Activated T-helper 1 cell treated with anti-CD3 and anti-CD28 coated beads, Interleukin-12 subunit alpha, Interleukin-12 subunit beta, Interleukin-2, Interleukin-4 antibody, amounts not matched to agents 30 ng/mL and 10 ng/mL and 1 ng/mL, durations not matched to agents 14 hours and 24 hours and 36 hours (primary cell): ENCODE measurements at places on chromosomes 1 and 21. TPM values are rescaled to one million over a fixed set of nuclear protein-coding genes. Genes with fewer than 3 reads are reported as not detected.

- no peak for DNase-seq
- H3K36me3 ChIP-seq = peaks cover 7% of the 10 kb centered on the region
- no peaks in the 10 kb centered on the region for H3K27me3 ChIP-seq
- H3K4me3 ChIP-seq = no peak overlapping the region
- no peak overlapping the region for H3K27ac ChIP-seq
These were observed 23.7 kb downstream of the JAK1 start for GRCh38 chr1:64942675-64943074.

DNA sequence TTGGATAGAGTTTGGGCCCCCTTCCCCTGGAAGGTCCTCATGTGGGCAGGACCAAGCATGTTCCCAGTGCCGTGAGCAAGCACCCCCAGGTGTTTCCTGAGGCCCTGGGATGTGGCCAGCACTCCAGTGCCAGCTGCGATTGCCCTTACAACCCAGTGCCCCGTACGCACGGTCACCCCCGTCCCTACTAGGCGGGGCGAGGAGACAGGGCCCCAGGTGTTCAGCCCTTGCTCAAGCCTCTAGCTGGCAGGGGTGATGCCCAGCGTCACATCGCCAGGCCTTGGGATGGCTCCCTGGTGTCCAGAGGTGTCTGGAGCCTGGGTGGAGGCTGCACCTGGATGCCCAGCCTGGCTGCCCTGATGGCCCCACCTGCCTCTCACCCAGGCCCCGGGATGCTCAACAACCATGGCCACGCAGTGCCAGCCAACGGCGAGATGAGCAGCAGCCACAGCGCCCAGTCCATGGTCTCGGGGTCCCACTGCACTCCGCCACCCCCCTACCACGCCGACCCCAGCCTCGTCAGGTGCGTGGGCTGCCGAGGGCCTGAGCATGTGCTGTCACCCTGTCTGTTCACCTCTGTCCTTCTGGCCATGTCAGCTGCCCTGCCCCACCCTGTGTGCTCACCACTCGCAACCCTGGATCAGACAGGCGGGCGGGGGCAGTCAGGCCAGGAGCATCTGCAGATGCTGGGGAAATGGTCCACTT is 21.6 kb upstream of the CCDC27 start:
- H3K36me3 ChIP-seq = peaks cover under 1% of the 10 kb centered on the region
- H3K4me3 ChIP-seq = no peak overlapping the region
- DNase-seq = no peak
- no peaks in the 10 kb centered on the region for H3K4me1 ChIP-seq
- no peak overlapping the region for H3K27ac ChIP-seq

DNA sequence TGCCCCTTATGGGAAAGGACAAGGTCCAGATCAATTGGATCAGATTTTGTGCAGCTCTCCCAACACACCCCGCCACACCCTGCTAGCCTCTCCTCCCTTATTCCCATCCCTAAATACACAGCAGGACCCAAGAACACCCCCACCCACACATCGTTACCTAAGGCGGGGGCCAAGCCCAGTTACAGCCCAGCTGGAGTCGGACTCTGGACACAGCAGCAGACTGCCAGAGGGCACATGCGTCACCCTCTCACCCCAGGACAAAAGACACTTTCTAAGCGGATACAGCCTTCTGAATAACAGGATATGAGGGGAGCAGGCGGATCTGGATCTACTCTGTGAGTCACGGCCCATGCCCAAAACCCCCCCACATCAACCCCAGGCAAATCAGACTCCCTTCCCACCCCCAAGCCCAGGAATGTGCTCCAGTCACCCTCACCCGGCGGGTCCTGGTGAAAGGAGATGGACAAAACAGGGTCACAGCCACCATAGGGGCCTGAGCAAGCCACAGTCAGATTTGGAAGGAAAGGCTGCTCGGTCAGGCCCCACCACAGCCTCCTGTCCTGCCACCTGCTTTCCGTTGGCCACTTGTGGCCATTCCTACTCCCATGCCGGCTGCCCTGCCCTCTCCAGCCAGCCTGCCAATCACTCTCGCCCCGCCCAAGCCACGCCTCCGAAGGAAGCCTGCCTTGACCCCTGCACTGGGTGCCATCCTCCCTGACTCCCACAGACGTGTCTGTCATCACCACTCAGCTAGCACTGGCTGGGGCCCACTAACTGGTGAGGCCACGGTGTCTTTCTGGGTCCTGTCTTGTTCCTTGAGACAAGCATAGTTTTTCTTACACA is 4.0 kb downstream of the S100A16 start:
- no peak for DNase-seq
- H3K27me3 ChIP-seq = peaks cover 2% of the 10 kb centered on the region
- no peak overlapping the region for H3K27ac ChIP-seq
- no peak overlapping the region for H3K4me3 ChIP-seq

DNA sequence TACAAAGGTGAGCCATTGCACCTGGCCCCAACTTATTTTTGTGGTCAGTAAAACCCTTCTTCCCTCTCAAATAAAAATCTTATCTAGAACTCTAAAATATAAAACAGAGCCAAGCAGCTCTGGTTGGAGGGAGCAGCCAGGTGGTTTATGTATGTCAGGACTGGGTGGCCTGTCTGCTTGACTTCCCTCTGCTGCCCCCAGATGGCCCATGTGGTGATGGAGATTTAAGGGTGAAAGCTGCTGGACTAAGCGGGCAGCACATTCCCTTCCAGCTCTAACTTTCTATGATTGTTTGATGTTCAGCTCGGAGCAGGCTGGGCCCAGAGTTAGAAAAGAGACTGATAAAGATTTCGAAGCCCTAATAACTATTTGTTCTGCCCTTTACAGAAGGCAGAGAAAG is 11.9 kb upstream of the PAQR6 start:
- no peak overlapping the region for H3K4me3 ChIP-seq
- H3K4me1 ChIP-seq = peaks cover 13% of the 10 kb centered on the region
- H3K27ac ChIP-seq = no peak overlapping the region
- H3K27me3 ChIP-seq = no peaks in the 10 kb centered on the region

GRCh38 chr1:58608945-58609344 is 31.9 kb upstream of the TACSTD2 start:
- H3K4me1 ChIP-seq = no peaks in the 10 kb centered on the region
- DNase-seq = no peak
- H3K4me3 ChIP-seq = no peak overlapping the region
- no peaks in the 10 kb centered on the region for H3K36me3 ChIP-seq
- H3K27me3 ChIP-seq = peaks cover 23% of the 10 kb centered on the region
- no peak overlapping the region for H3K27ac ChIP-seq

DNA sequence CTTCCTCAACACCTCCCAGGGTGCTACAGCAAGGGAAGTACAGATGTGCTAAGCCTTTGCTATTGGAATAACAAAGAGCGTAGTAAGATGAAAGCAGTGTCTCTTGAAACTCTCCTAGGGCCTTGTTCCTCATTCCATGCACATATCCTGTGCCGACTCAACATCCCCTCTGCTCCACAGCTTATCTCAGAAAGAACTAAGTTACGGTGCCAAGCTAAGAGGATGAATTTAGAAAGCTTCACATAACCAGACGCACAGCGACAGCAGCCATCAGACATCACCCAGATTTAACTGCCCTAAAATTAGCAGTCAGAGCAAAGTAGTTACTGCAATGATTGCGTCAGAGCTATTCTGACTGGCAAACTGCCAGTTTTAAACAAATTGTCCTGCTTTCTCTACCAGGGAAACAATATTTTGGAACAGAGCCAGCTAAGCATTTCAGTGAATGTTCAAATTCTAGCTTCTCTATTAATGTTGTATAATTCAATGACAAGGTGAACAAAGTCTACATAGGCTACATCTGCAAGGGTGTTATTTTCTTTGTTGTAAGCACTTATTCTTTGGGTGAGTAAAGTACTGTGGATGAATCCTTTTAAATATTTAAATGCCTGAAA is 9.5 kb downstream of the SIPA1L2 start:
- no peaks in the 10 kb centered on the region for H3K4me1 ChIP-seq
- DNase-seq = no peak
- H3K36me3 ChIP-seq = no peaks in the 10 kb centered on the region

- peaks cover 2% of the 10 kb centered on the region for H3K27me3 ChIP-seq
- DNase-seq = no peak
- H3K4me3 ChIP-seq = no peak overlapping the region
- H3K36me3 ChIP-seq = no peaks in the 10 kb centered on the region
These were observed 590.4 kb upstream of the PLXNA2 start for GRCh38 chr1:208834381-208835096.

DNA sequence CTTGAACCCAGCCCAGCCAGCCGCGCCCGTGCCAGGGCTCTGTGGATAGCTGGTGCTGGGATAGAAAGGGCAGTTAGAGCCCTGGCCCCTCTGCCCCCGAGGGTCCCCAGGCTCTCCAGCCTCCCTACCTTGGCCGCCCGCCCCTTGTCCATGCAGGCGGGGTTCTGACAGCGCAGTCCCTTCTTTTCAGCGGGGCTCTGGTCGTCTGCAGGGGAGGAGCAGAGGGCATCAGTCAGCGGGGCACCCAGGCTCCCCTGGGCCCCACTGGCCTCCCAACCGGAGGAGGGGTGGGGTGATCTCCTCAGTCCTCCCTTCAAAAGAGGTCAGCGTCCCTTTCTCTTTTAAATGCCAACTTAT is 4.9 kb upstream of the PLEKHG5 start:
- no peak overlapping the region for H3K27ac ChIP-seq
- H3K4me3 ChIP-seq = peak overlapping the region; percentile 26
- no peak for DNase-seq
- peaks cover 2% of the 10 kb centered on the region for H3K36me3 ChIP-seq
- H3K4me1 ChIP-seq = peaks cover 6% of the 10 kb centered on the region

GRCh38 chr1:89953131-89953626 is 41.7 kb upstream of the ZNF326 start:
- H3K4me3 ChIP-seq = no peak overlapping the region
- DNase-seq = no peak
- no peaks in the 10 kb centered on the region for H3K36me3 ChIP-seq
- H3K27ac ChIP-seq = no peak overlapping the region

GRCh38 chr1:214028649-214029406 is 41.1 kb downstream of the PROX1 start:
- H3K4me3 ChIP-seq = no peak overlapping the region
- H3K36me3 ChIP-seq = no peaks in the 10 kb centered on the region

GRCh38 chr1:158830904-158831507 is at the start of gene MNDA:
Gene MNDA, plus strand, starts transcription at chr1:158831351. Its CDS starts 10,803 bp downstream, at chr1:158842154.
- no peak for DNase-seq
- H3K4me3 ChIP-seq = no peak within 1 kb of the TSS
- H3K27me3 ChIP-seq = peaks cover 3% of the 10 kb centered on the region
- peak within 1 kb of the TSS; percentile 50 for H3K27ac ChIP-seq
- H3K4me1 ChIP-seq = peaks cover 14% of the 10 kb centered on the region

- no peaks in the 10 kb centered on the region for H3K36me3 ChIP-seq
- DNase-seq = no peak
- H3K27ac ChIP-seq = no peak overlapping the region
- peaks cover 5% of the 10 kb centered on the region for H3K27me3 ChIP-seq
- H3K4me3 ChIP-seq = no peak overlapping the region
These were observed 73.7 kb upstream of the UBE2U start for GRCh38 chr1:64129701-64130100.

- H3K4me3 ChIP-seq = no peak overlapping the region
- peaks cover 34% of the 10 kb centered on the region for H3K36me3 ChIP-seq
- H3K27me3 ChIP-seq = no peaks in the 10 kb centered on the region
These were observed 29.3 kb downstream of the PIK3CD start for GRCh38 chr1:9680828-9681227.

GRCh38 chr1:101178688-101179491 is 57.9 kb upstream of the S1PR1 start:
- peaks cover 65% of the 10 kb centered on the region for H3K4me1 ChIP-seq
- peak overlapping the region; percentile 76 for H3K4me3 ChIP-seq
- DNase-seq = peak; percentile 27
- peak overlapping the region; percentile 98 for H3K27ac ChIP-seq
- H3K36me3 ChIP-seq = no peaks in the 10 kb centered on the region

DNA sequence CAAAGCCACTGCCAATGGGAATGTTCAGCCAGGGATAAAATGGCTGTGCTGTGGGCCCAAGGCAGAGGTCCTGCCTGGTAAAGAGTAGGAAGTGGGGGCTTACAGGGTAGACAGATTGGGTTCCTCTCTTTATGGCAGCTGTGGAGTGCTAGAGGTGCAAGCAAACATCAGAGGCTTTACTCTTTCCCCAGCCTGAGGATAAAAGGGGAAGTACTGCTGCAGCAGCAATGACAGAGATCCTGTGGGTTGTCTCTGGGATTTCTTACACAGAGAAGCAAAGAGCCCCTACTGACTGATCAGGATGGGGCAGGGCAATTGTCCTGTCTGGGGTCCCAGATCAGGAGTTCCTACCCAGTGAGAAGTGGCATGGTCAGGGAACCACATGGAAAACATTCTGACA is 54.2 kb downstream of the DRAM2 start:
- DNase-seq = no peak
- H3K36me3 ChIP-seq = no peaks in the 10 kb centered on the region
- peaks cover 19% of the 10 kb centered on the region for H3K27me3 ChIP-seq
- no peak overlapping the region for H3K27ac ChIP-seq

GRCh38 chr1:185961664-185962063 is 227.5 kb downstream of the HMCN1 start:
- H3K36me3 ChIP-seq = no peaks in the 10 kb centered on the region
- H3K4me3 ChIP-seq = no peak overlapping the region
- no peak overlapping the region for H3K27ac ChIP-seq
- no peak for DNase-seq

GRCh38 chr21:36881228-36881627 is 85.2 kb downstream of the HLCS start:
- H3K4me3 ChIP-seq = no peak overlapping the region
- H3K27ac ChIP-seq = no peak overlapping the region

- H3K27me3 ChIP-seq = peaks cover 7% of the 10 kb centered on the region
- peaks cover 8% of the 10 kb centered on the region for H3K36me3 ChIP-seq
- DNase-seq = no peak
- H3K27ac ChIP-seq = peak overlapping the region; percentile 54
- H3K4me1 ChIP-seq = peaks cover 62% of the 10 kb centered on the region
These were observed 60.3 kb downstream of the TBX19 start for GRCh38 chr1:168340781-168341482.

GRCh38 chr21:33886321-33886720 is 29.3 kb downstream of the ATP5PO start:
- H3K36me3 ChIP-seq = no peaks in the 10 kb centered on the region
- H3K4me3 ChIP-seq = no peak overlapping the region
- no peaks in the 10 kb centered on the region for H3K4me1 ChIP-seq
- H3K27ac ChIP-seq = no peak overlapping the region

- peaks cover 7% of the 10 kb centered on the region for H3K4me1 ChIP-seq
- H3K27ac ChIP-seq = no peak overlapping the region
- peaks cover 12% of the 10 kb centered on the region for H3K27me3 ChIP-seq
- no peaks in the 10 kb centered on the region for H3K36me3 ChIP-seq
These were observed 5.6 kb upstream of the RPTN start for GRCh38 chr1:152164517-152165136.

GRCh38 chr1:36607263-36607651 is 124.5 kb upstream of the CSF3R start:
- no peak overlapping the region for H3K4me3 ChIP-seq
- DNase-seq = no peak
- H3K4me1 ChIP-seq = no peaks in the 10 kb centered on the region
- H3K27ac ChIP-seq = no peak overlapping the region
- no peaks in the 10 kb centered on the region for H3K36me3 ChIP-seq

GRCh38 chr1:89354205-89354604 is 9.7 kb upstream of the GBP6 start:
- no peak overlapping the region for H3K4me3 ChIP-seq
- no peaks in the 10 kb centered on the region for H3K27me3 ChIP-seq
- peaks cover 54% of the 10 kb centered on the region for H3K4me1 ChIP-seq
- H3K27ac ChIP-seq = no peak overlapping the region
- peaks cover 5% of the 10 kb centered on the region for H3K36me3 ChIP-seq

KRTAP12-4 gene
- total RNA-seq = not detected in 2 replicates

VAMP3 gene
- total RNA-seq = 25.1 and 26.8 TPM in 2 replicates

KCNH1 gene
- not detected in 2 replicates for total RNA-seq

GATAD2B gene
- 69.1 and 70.4 TPM in 2 replicates for total RNA-seq

HES5 gene
- not detected in 2 replicates for total RNA-seq

ZYG11A gene
- total RNA-seq = 0.22 and 0.26 TPM in 2 replicates

S100A12 gene
- total RNA-seq = not detected in 2 replicates

HFM1 gene
- total RNA-seq = not detected in 2 replicates

F11R gene
- total RNA-seq = 11.9 and 13.5 TPM in 2 replicates

LAMB3 gene
- total RNA-seq = 15.8 and 18.3 TPM in 2 replicates
